Aorta (tissue), 5 donors: ENCODE measurements at places on chromosomes 3 and 15.

DNA sequence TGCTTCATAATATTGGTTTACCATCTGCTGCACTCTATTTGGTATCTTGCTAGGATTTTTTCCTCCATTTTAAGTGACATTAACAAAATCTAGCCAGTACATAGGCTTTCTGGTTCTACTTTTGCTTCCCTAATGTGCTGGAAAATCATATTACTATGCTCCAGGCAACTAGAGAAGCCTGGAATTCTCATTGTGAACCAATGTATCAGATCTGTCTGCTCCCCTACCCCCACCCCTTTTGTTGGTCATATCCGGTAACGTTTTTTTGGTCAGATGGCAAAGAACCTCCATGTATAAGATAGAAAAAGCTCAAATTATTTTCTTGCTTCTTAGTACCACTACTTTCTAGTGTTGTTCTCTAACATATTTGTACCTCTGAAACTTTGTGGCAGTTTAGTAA, 17.1 kb downstream of the MAP2K5 start:
- DNase-seq, result no peak
- no peak overlapping the region for H3K27ac ChIP-seq
- no peaks in the 10 kb centered on the region for H3K4me1 ChIP-seq
- peaks cover 6% of the 10 kb centered on the region for H3K36me3 ChIP-seq

GRCh38 chr15:26038693-26039092, 175.6 kb upstream of the ATP10A start:
- H3K36me3 ChIP-seq, result no peaks in the 10 kb centered on the region
- no peaks in the 10 kb centered on the region for H3K27me3 ChIP-seq
- H3K4me1 ChIP-seq, result no peaks in the 10 kb centered on the region
- H3K27ac ChIP-seq, result no peak overlapping the region

DNA sequence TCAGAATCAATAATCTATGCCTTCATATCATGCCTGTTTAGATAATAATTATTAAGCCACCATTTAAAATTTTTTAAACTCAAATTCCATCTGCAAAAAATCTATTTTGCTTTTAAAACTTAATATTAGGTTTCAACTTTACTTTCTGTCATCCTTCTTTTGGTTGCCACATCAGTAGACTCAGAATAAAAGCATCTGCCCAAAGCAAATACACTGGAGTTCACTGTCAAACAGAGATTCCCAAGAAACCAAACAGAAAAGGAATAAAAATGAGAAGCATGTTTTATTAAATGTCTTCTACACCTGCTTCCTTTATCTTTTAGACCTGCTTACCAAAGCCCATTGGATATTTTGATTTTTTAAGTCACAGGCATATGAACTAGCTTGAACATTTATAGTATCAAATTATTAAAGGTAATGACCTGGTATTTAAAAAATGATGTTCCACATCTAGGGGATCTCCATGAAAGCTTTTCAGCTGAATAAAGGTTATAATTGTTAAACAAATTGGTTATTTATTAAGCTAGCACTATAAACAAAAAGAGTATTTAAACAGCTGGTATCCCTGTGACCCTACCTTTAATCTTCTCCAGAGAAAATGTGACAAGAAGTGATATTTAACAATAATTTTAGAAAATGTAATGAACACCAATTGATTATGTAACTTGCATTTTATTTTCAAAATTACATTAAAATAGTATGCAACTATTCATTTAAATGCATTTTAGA, 62.5 kb downstream of the ALCAM start:
- H3K27me3 ChIP-seq, result no peaks in the 10 kb centered on the region
- H3K36me3 ChIP-seq, result no peaks in the 10 kb centered on the region
- DNase-seq, result no peak
- H3K27ac ChIP-seq, result no peak overlapping the region
- peaks cover 2% of the 10 kb centered on the region for H3K4me1 ChIP-seq

DNA sequence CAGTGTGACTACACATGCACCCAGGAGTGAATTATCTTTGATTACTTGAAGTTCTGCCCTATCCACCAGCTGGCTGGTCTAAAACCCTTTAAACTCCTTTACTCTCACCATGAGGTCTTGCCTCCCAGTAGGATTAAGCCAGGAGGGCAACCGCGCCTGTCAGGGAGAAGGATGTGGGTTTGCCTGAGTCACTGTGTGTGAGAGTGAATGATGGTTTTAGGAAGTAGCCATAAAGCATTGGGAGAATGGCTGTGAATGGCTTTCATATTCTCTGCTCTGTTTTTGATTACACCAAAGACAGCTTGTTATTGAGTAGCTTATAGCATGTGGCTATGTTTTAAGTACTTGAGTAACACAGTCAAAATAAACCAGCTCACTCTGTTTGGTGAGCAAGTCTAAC, 637.7 kb upstream of the TBL1XR1 start:
- no peak overlapping the region for H3K4me3 ChIP-seq
- no peak overlapping the region for H3K27ac ChIP-seq
- DNase-seq, result no peak

DNA sequence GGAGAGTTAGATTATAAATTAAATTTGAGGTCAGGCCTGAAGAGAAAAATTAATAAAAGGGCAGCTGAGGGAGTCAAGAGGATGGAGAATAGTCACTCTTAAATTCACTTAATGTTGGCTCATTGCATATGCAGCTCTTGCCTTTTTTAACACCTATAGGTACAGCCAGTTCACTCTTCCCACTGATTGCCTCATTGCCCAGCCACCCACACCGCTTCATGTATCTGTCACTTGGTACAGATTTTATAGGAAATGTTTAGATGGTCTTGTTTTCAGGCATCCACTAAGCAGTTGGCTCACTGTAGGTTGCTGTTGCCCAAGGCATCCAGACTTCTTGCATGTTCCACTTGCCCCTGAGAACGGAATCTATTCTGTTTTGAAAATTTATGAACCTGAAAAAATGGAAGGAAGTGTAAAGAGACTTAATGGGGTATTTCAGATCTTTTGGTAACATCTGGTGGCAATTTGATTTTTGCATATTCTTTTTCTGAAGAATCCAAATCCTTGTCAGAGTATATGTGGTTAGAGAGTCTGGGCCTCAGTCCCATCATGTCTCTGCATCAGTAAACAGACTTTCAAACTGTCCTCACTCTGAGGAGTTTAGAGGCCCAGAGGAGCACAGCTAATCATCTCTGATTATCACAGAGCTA, 151.9 kb downstream of the RBPMS2 start:
- peaks cover 3% of the 10 kb centered on the region for H3K4me1 ChIP-seq
- no peak overlapping the region for H3K4me3 ChIP-seq
- H3K27ac ChIP-seq, result no peak overlapping the region

DNA sequence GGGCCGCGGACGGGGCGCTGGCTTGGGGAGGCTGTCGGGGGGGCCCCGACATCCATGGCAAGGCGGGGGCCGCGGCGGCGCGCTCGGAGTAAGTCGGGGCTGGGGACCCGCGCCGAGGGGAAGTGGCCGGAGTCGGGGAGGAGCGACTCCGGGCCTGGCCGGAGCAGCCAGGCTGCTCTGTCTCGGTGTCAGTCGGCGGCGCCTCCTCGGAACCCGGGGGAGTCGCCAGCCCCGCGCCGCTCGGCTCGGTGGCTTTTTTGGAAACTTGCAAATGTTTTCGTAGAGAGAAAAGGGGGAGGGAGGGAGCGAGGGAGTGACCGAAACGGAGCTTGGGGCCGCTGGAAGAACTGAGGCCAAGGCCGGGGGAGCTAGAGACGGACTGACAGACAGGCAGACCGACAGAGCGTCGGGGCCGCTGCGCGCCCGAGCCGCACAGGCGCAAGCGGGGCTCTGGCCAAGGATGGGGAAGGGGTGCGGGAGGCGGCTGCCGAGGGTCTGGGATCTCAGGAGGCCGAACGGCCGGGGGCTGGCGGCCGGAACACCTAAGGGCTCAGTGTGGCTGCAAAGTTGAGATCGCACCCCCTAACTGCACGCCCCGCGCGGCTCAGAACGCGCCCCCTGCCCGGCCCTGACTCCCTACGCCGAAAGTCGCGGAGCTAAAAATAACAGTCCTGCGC, 5.0 kb downstream of the PTH1R start:
- H3K27ac ChIP-seq, result no peak overlapping the region
- H3K4me1 ChIP-seq, result no peaks in the 10 kb centered on the region
- no peaks in the 10 kb centered on the region for H3K27me3 ChIP-seq
- peak overlapping the region; percentile 57 for H3K4me3 ChIP-seq
